ENCODE measurements at places on chromosomes 13 and 19.

GRCh38 chr13:37448153-37448552 lies 150.4 kb downstream of the POSTN start:
- no peak for DNase-seq

- no peak for DNase-seq
Observed at GRCh38 chr13:77338961-77339401, 12.1 kb upstream of the MYCBP2 start.

DNA sequence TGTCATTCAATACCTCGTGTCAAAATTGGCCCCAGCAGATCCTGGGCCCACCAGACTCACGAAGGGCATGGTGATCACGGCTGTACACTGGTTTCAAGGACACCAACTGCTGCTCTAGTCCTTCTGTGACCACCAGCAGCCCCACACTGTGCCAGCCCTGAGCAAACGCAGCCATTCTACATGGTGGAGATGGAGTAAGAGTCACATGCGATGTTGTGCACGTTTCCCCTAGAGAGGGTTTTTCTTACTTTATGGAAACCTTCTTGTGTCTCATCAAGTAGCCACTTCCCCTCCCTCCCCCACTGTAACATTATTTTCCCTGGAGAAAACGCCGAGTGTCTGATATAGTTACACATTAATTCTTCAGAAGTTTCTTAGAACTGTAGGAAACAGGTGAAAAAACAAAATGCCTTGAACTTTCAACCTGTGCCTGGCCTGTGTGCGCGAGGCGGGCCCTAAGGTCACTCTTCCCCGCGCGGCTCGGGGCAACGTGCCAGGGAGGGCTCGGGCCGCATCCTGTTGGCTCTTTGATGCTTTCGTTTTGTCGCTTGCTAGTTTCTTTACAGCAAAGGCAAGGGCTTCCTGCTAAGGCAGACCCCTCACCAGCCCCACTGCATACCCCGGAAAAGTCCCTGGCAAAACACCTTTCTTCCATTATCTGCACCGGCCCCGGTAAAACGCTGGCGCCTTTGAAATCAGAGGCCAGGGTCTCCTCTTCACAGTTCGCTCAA lies 44.6 kb downstream of the GGACT start:
- DNase-seq: no peak

DNA sequence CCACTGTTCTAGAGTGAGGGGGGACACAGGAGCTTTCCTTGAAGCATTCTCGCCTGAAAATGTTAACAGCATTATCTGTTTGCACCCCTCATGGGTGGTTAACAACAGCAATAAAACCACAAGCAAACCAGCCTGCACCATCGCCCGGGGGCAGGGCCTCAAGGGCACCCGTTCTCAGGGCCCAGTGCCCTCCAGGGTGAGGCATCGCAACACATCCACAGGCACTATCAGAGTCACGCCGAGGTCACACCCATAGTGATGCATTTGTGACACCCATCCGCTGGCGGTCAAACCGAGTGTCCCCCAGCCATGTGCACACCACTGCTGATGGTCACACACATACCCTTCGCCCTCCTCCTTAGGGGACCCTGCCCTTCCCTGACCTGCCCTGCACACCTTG lies 4.6 kb downstream of the FUT5 start:
- DNase-seq: no peak

DNA sequence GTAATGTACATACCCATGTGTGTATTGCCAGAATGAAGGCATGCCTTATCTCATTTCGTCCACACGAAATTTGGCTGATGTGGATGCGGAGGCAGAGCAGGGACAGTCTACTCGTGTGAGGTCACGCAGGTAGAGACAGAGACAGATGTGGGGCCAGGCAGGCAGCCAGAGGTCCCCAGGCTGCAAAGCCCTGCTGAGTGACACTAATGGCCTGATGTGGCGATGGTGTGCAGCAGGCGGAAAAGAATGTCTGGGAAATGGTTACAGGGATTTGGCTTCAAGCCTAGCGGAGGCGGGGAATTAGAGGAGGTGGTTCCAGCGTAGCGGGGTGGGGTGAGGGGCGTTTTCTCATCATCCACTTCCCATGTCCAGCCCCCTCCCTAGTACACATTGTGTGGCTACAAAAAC lies 4.2 kb upstream of the IZUMO2 start:
- DNase-seq: no peak

- no peak for DNase-seq
Observed at GRCh38 chr19:18889949-18890745, 5.8 kb downstream of the CERS1 start.

- no peak for DNase-seq
Observed at GRCh38 chr13:45401314-45401713, 16.9 kb downstream of the SLC25A30 start.

GRCh38 chr13:48549658-48550057 lies 16.8 kb upstream of the RCBTB2 start:
- DNase-seq: no peak

DNA sequence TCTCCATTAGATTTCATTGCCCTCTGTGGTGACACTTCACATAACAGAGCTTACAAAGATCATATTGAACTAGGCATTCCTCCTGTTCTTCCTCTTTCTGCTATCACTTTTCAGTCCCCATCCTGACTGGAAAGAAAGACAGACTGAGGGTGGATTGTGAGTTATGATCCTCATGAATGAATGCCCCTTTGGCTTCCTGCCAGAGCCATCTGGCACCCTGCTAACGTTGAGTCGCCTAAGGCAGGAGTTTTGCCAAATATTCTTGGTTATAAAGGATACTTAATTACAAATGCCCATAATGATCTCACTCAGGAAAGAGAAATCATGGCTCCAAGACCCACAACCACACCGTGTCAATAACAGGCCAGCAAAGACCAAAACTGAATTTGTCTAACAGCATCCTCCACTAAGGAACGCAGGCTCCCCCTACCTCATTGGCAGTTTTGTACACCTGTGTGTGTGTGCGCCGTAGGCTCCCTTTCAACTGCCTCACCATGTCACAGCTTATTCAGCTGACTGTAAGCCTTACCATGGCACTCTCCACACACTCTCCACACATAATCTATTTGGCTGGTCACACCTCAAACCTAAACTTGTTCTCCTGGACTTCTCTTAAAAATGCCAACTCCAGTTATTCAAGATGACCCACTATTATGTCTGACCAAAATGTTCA lies 15.5 kb downstream of the ZNF211 start:
- no peak for DNase-seq

DNA sequence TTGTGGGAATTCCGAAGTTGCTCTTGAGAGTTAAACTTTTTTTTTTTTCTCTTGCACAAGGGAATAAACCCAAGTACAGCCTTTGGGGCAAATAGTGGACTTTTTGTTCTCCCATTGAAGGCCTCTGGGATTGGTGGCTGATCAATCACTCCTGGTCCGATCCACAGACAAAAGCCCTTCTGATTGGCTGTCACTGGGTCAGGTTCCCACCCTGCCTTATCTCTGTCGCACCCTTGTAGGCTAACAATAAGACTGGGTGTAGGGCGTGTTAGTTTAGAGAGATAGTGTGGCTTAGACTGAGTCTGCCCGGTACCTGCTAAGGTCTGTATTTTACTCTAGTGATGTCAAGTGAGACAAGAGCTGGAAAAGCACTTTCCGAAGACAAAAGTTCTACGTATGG lies 380.8 kb downstream of the NDFIP2 start:
- no peak for DNase-seq

DNA sequence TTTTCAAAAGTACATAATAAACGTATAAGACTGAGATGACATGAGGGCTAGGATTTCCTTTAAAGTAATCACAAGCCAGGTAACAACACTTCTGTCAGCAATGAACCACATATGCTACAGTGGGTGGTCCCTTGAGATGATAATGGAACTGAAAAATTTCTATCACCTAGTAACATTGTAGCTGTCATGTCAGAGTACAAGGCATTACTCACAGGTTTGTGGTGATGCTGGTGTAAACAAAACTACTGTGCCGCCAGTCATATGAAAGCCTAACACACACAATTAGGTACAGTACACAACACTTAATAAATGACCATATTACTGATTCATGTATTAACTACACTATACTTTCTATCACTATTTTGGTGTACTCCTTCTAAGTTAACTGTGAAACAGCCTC lies 36.8 kb downstream of the MIPEP start:
- no peak for DNase-seq

GRCh38 chr19:43660971-43661360 lies 9.0 kb downstream of the PLAUR start:
- DNase-seq: no peak

DNA sequence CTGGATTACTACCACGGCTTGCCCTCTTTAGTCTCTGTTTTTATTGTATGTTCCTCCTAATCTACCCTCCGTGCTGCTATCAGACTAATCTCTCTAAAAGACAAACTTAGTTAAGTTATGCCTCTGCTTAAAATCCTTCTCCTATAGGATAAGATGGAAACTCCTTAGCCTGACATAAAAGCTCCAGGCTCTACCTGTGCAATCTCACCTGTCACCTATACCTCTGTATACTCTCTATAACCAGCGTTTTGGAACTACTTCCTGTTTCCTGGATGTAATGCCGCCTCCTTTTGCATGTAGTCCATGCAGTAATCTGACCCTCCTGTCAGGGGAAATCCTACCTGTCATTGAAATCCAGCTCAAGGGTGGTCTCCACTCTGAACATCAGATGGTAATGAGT lies 41.2 kb downstream of the OLFM4 start:
- no peak for DNase-seq

- no peak for DNase-seq
Observed at GRCh38 chr19:5154129-5154798, 185.4 kb downstream of the KDM4B start.
